ENCODE measurements at places on chromosomes 11 and 22.

- H3K27ac ChIP-seq, result no peak overlapping the region
- no peak overlapping the region for H3K4me3 ChIP-seq
- H3K36me3 ChIP-seq, result no peaks in the 10 kb centered on the region
Observed at GRCh38 chr11:92762121-92762540, 207.3 kb upstream of the MTNR1B start.

- peaks cover 10% of the 10 kb centered on the region for H3K4me1 ChIP-seq
- no peak for DNase-seq
- H3K4me3 ChIP-seq, result peak overlapping the region; percentile 77
- H3K27me3 ChIP-seq, result no peaks in the 10 kb centered on the region
- H3K27ac ChIP-seq, result peak overlapping the region; percentile 96
- H3K36me3 ChIP-seq, result peaks cover 7% of the 10 kb centered on the region
Observed at GRCh38 chr11:112226831-112227401, 688 bp downstream of the PTS start.

GRCh38 chr11:18294862-18295261 is 27.1 kb downstream of the HPS5 start:
- no peaks in the 10 kb centered on the region for H3K27me3 ChIP-seq
- H3K4me1 ChIP-seq, result no peaks in the 10 kb centered on the region
- no peak overlapping the region for H3K27ac ChIP-seq

GRCh38 chr22:37298748-37299495 is 16.6 kb downstream of the CYTH4 start:
- H3K27me3 ChIP-seq, result no peaks in the 10 kb centered on the region
- H3K27ac ChIP-seq, result no peak overlapping the region
- DNase-seq, result no peak
- peaks cover 10% of the 10 kb centered on the region for H3K4me1 ChIP-seq
- H3K36me3 ChIP-seq, result no peaks in the 10 kb centered on the region
- no peak overlapping the region for H3K4me3 ChIP-seq

DNA sequence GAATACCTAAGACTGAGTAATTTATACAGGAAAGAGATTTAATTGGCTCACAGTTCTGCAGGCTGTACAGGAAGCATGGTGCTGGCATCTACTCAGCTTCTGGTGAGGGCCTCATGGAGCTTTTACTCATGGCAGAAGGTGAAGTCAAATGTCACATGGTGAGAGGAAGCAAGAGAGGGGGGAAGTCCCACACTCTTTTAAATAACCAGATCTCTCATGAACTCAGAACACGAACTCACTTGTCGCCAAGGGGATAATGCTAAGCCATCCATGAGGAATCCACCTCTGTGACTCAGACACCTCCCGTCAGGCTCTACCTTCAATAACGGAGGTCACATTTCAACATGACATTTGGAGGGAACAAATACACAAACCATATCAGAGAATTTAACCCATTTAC is 42.2 kb downstream of the BIRC2 start:
- no peak overlapping the region for H3K27ac ChIP-seq
- no peaks in the 10 kb centered on the region for H3K27me3 ChIP-seq

DNA sequence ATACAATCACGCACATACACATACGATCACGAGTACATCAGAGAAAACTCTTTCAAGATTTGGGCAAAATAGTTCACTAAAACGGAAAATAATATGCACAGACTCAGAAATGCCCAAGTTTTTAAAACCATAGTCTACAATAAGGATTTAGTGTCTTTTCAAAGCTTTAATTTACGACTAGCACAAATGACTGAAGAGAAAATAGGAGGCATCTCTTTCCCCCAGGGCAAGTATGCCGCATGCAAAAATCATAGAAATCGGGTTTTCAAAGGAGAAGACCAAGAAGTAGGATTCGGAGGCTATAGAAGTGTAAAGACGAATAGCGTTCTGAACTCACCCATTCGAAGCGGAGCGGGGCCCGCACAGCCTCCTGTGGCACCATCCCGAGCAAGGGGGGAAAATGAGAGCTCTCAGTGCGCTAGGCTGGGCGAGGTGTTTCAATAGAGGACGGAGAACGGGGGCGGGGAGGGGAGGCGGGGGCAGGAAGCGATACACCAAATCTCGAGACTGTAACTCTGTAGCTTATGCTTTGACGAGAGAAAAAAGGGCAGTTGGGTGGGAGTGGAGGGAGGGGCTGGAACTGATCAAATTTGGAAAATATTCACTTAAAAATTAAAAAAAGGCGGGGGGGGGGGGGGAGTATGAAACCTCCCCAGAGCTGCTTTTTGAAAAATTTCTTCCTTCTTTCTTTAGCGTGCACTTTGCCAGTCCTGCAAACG is 15.8 kb downstream of the BLID start:
- H3K27me3 ChIP-seq, result no peaks in the 10 kb centered on the region
- peak overlapping the region; percentile 69 for H3K4me3 ChIP-seq
- H3K27ac ChIP-seq, result peak overlapping the region; percentile 71
- DNase-seq, result no peak

DNA sequence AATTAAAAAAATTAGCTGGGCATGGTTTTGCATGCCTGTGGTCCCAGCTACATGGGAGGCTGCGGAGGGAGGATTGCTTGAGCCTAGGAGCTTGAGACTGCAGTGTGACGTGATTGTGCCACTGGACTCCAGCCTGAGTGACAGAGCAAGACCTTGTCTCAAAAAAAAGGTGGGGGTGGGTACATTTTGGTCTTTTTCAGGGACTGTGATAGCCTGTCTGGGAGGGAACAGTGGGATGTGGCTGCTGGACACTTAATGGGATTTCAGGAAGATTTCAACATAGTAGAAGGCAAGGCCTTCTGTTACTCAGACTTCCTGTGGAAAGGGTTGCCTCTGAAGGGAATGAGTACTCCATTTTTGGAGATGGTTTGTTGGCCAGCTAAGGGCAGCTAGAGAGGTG is 40.6 kb downstream of the RELT start:
- H3K27ac ChIP-seq, result no peak overlapping the region
- H3K4me1 ChIP-seq, result peaks cover 9% of the 10 kb centered on the region
- no peak overlapping the region for H3K4me3 ChIP-seq
- no peak for DNase-seq

DNA sequence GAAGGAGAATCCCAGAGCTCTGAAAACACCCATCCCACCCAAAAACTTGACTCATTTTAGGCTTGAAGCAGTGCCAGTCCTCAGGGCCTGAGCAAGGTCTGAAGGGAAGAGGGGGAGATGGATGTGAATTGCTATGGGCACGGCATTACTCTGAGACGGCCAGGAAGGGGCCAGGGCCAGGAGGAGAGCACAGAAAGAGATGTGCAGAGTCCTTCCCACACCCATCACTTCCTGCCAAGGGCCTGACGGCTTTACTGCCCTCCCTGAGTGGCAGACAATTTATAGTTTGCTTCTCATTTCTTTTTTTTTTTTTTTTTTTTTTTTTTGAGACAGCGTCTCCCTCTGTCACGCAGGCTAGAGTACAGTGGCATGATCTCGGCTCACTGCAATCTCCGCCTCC is 22.5 kb downstream of the TAB1 start:
- H3K36me3 ChIP-seq, result peaks cover 8% of the 10 kb centered on the region
- no peak overlapping the region for H3K27ac ChIP-seq
- DNase-seq, result no peak

Measured in endothelial cell of umbilical vein (primary cell).